ENCODE measurements at places on chromosomes 13 and 19. TPM values are rescaled to one million over a fixed set of nuclear protein-coding genes. Genes with fewer than 3 reads are reported as not detected.
A peak's percentile ranks its signal among the peaks of the same experiment; 100 is the strongest.

The CEACAM4 gene
- 5.6 TPM for total RNA-seq

The CNMD gene
- not detected for total RNA-seq

The CLDN10 gene
- total RNA-seq = 1.6 TPM

The ZNF565 gene
- 3.7 TPM for total RNA-seq

The F10 gene
- 8.9 TPM for total RNA-seq

The FGF21 gene
- total RNA-seq = not detected

DNA sequence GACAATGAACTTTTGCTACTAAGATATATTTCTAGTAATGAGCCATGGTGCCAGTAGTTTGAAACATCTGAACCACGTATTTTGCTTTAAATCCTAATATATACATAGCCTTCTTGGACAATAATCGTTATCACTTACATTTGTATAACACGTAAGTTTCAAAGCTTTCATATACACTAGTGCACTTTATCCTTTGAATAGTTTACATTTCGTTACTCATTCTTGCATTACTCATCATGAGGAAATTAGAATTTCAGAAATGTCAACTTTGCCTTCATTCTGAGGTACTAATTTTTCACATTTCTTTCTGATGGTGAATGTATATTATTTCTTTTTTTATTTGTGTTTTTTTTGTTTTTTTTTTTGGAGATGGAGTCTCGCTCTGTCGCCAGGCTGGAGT, 5.8 kb downstream of the KBTBD7 start:
- no peak for DNase-seq

- DNase-seq = no peak
These were observed 4.1 kb downstream of the KATNAL1 start for GRCh38 chr13:30303269-30303668.

DNA sequence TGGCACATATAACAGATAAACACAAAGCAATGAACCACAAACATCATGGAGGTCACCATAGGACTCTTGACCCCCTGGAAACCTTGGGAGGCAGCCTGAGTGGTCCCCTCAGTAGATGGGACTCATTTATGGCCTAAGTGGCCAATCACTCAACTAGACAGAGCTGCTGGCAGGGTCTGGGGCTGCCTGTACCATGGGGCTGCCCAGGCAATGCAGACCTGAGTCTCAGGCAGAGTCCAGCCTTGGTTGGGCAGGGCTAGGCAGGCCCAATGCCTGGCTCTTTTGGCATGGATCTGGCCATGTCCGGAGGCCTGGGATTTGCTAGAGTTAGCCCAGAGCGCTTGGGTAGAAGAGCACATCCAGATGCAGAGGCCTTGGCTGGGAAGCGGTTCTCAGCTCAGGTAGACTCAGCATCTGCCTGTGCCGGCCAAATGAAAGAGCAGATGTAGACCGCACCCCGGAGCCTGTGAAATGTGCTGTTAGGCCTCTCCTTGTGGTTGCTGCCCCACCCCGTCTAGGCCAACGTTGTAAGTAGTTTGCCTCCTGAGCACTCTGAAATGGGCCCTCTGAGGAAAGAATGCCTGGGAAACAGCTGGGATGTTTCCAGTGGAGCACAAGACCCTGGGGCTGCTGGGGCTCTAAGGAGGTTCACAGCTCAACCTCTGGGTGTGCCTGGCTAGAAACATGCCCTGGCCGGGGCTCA, 171.2 kb downstream of the ZNF536 start:
- no peak for DNase-seq

GRCh38 chr13:27455331-27455855, 5.0 kb upstream of the MTIF3 start:
- no peak for DNase-seq

DNA sequence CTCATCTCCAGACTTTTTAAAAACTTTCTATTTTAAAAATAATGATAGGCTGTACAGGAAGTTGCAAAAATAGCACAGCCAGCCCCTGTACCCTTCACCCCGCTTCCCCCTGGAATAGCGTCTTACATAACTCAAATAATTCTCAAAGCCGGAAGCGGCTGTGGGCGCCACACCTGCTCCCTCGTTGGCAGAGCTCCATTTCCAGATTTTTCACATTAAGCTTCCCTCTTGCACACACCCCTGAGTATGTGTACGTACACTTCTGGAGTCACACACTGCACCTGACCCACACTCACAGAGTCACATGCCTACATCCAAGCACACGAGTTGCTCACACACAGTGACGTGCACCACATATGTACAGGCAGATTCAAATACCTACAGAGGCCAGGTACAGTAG, 24.9 kb upstream of the DPP9 start:
- DNase-seq = no peak

GRCh38 chr13:84524586-84524985, 642.3 kb upstream of the SLITRK1 start:
- DNase-seq = no peak

GRCh38 chr19:51457351-51458013, 772 bp downstream of the SIGLEC8 start:
- no peak for DNase-seq

GRCh38 chr19:45271098-45271734, 20.1 kb downstream of the MARK4 start:
- DNase-seq = no peak

DNA sequence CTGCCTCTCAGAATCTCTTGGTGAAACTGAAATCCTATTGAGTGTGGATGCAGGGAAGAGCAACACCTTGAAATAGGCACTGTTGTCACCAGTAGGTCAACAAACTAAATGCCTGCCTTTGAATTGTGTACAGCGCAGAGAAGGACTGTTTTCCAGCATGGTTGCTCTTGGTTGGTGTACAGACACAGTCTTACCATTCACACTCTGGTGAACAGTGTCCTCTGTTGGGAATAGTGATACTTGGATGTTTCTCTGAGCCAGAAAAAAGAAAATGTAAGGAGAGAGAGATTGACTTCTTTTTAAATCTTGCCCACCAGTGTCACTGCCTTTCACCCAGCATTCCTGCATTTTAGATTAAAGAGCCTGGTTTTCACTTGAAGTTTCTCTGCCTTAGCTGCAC, 179.7 kb downstream of the STK24 start:
- DNase-seq = no peak

GRCh38 chr13:21895779-21896178, 224.9 kb downstream of the FGF9 start:
- DNase-seq = no peak

DNA sequence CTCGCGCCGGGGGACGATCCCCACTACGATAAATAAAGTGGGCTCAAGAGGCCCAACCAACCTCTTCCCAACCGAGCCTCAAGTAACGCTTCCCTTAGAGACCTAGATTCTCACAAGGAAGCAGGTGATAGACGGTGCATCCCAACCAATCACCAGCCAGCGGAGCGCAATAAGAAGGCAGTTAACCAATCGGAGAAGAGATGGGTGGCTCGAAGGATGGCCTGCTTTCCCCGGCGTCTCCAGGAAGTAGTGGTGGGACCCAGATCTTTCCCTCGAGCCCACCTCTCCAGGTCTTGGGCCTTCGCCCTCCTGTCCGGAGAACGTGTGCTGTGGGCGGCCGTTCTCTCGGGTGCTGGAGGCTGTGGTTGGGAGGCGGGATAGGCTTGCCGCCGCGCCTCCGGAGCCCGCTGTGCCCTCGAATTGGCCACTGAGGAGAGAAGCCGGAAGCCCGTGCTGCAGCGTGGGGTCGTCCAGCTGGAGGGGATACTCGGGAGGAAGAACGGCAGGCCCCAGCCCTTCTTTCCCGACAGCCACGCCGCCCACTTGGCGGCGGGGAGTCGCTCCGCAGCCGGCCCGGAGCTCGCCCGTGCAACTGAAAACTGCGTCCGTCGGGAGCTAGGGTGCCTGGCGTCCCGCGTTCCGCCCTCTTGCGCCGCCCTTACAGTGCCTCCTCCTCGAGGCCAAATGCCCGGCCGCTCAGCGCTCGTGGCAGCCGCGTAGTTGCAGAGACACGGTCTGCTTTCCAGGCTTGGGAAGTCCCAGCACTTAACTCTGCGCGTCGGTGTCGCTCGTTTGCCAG, at the start of gene RNF6:
Gene RNF6, minus strand, starts transcription at position 594 of the 799 bp plus-strand sequence. CDS start 2,665 bp downstream, outside the sequence.
- DNase-seq = peak; percentile 98

DNA sequence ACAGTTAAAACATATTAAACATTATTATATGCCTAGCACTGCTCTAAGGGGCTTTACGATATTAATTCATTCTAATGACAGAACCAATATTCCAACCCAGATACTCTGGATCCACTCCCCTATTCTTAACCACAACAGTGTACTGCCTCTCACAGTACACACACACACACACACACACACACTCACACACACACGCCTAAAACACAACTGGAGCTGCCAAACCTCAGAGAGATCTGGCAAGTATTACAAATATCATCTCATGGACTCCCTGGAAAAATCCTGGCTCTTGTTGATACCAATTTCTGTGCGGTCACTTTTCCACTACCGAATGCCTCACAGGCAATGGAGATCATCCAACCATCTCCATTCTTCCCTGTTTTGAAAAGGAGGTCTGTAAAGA, 1.3 kb downstream of the ZNF780A start:
- no peak for DNase-seq

GRCh38 chr19:49950590-49950948, 10.4 kb downstream of the SIGLEC11 start:
- DNase-seq = no peak

- DNase-seq = no peak
These were observed 7.1 kb downstream of the RBM26 start for GRCh38 chr13:79398915-79399314.

DNA sequence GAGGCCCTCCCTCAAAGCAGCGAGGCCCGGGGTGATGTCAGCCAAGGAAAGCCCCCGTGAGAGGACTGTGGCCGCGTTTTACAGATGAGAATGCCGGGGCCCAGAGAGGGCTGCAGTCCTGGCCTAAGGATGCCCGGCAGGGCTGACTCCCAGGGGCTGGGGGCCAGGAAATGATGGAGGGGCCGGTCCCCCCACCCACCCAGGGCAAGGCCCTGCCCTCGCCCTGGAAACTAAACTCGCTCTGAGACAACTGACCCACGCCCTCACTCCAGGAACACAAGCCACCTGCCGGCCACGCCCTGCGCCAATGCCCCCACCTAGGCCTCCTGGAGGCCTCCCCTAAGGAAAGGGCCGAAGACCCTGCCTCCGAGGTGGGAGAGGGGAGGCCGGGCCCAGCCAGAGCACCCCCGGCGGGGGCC, 7.2 kb downstream of the ZBTB7A start:
- DNase-seq = no peak

- no peak for DNase-seq
These were observed 128.8 kb downstream of the GGACT start for GRCh38 chr13:100459747-100460146.

DNA sequence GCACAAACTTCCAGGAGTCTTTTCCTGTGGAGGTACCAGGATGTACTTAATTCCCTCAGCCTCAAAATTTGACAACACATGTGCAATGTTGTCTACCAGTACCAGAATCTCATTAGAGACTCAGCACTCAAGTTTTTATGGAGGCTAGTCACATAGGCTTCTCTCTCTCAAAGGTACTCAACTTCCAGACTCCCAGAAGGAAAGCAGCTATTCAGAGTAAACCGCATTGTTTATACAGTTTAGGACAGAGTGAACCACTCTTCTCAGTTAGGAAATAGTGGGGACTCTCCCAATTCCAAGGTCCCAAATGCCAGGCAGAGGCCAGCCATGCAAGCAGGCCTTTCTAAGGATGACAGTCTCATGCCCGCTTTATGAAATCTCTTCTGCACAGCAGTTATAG, 8.5 kb upstream of the C1QTNF9B start:
- no peak for DNase-seq
